Fibroblast of mammary gland (primary cell): ENCODE measurements at places on chromosomes 5 and 9.

DNA sequence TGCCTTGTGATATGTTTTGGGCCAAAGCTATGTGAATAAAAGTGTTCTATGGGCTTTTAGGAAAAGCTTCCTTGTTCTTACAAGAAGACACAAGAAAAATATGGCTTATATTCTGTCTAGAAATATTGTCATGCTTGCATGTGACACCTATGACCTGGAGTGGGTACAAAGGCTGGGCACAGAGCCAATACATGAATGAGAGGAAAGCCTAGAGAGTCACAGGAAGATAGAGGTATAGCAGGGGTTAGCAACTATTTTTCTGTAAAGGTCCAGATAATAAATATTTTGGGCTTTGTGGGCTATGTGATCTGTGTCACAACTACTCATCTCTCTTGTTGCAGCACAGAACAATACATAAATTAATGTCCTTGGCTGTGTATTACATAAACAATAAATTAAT, 196.6 kb upstream of the CD180 start:
- DNase-seq = no peak

DNA sequence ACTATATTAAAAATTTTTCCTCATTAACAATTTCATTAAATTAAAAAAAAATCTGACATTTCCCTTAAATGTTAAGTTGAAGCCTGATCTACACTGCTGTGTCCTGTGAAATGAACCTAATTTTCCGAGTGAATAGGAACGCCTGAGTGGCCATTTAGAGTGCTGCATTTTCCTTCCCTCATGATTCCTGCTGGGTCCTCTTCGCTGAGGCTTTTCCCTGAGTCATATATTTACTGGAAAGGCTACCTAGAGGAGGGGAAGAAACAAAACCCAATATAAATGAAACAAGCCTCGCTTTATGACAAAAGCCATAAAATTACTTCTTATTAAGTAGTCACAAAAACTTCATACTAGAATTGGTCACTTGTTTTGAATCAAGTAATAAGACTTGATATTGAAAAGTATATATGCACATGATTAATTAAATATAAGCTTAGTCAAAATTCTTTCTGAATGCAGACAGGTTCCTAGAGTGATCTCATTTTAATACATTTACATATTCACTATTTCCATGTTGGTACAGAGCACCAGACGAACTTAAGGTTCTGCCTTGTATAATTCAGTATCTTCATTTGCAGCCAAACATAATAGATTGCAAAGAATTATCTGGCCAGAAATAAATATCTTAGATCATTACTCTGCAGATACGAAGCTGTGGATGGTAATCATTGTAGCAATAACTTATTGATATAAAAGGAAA, 6.3 kb upstream of the ISCA1 start:
- DNase-seq = no peak

- DNase-seq = no peak
Measured at GRCh38 chr5:122444411-122444810, 132.4 kb downstream of the SNCAIP start.

DNA sequence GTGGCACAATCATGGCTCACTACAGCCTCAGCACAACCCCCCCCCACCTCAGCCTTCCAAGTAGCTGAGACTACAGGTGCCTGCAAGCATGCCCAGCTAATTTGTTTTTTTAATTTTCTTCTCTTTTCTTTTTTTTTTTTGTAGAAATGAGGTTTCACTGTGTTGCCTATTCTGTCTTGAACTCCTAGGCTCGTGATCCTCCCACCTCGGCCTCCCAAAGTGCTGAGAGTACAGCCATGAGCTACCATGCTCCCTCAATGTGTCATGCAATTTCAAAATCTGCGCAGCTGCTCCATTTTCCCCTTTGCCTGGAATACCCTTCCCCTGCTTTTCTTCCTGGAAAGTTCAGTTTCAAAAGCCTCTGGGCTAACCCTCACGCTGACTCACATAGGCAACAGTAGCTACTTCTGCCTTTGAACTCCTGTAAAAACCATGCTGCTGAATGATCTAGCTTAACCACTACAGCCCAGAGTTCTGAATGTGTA, 71.0 kb upstream of the IL7R start:
- DNase-seq = peak; percentile 30
